Adrenal gland (tissue), 19 donors: ENCODE measurements at places on chromosomes 13 and 19.

- H3K27me3 ChIP-seq, result no peaks in the 10 kb centered on the region
- no peaks in the 10 kb centered on the region for H3K4me1 ChIP-seq
- DNase-seq, result no peak
- H3K36me3 ChIP-seq, result no peaks in the 10 kb centered on the region
- no peak overlapping the region for H3K27ac ChIP-seq
- no peak overlapping the region for H3K4me3 ChIP-seq
Observed at GRCh38 chr19:38047049-38047438, 140.0 kb downstream of the SIPA1L3 start.

DNA sequence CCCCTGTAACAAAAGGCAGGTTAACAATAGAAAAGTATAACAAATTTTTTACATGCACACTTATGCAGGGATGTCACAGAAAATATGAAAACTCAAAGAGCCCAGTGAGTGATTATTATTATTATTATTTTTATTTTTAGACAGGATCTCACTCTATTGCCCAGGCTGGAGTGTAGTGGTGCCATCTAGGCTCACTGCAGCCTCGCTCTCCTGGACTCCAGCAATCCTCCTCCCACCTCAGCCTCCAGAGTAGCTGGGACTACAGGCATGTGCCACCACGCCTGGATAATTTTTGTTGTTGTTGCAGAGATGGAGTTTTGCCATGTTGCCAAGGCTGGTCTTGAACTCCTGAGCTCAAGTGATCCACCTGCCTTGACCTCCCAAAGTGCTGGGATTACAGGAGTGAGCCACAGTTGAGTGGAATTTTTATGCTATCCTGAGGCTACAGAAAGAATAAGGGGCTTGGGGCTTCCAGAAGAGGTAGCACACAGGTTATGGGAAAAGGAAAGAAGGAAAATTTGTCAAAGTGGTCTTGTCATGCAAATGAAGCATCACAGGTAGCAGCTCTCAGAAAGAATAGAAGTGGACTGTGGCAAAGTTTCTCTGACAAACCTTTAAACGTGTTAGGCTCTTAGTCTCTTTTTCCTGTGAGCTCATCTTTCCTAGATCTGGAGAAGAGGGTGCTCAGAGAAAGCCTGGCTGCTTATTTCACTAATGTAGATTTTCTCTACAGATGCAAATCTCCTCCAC, 87.7 kb upstream of the LSM14A start:
- peaks cover 4% of the 10 kb centered on the region for H3K27me3 ChIP-seq
- no peaks in the 10 kb centered on the region for H3K4me1 ChIP-seq
- DNase-seq, result no peak
- H3K36me3 ChIP-seq, result no peaks in the 10 kb centered on the region
- H3K27ac ChIP-seq, result no peak overlapping the region

DNA sequence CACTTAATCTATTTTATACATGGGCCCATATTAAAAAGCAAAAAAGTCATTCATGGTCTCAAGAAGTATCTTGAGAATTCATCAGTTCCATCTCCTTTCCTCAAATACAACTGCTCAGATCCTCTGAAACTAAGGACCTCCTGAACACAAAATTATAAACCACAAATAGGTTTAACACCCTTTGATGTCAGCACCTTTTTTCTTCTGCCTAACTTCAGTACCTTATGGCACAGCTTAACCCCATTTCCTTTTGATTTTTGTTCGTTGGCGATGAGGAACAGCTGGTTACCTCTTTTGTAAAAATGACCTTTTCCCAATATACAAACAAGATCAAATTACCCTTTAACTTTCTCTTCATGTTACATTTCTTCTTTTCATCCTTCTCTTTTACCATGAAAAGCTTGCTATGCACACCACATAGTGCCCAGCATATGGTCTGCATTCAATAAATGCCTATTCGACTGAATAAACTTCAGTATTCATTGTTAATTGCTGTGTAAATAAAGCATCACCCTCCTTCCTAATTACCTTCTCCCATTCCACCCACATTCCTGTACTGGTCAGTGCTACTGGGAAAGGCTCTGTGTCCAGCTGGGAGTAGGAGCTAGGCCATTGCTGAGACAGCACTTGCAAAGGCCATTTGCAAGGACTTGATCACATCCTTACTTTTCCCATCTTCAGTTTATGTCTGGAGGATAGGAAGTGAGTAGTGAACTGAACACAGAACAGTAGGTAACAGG, 317.9 kb downstream of the SHISA2 start:
- peaks cover 6% of the 10 kb centered on the region for H3K4me1 ChIP-seq
- no peak overlapping the region for H3K4me3 ChIP-seq

- DNase-seq, result no peak
- H3K27ac ChIP-seq, result no peak overlapping the region
- H3K4me3 ChIP-seq, result no peak overlapping the region
Observed at GRCh38 chr13:111909971-111910671, 156.8 kb upstream of the SOX1 start.
